ENCODE measurements at places on chromosomes 2 and 18.

GRCh38 chr2:239609162-239609561, 208.3 kb upstream of the HDAC4 start:
- DNase-seq = no peak

DNA sequence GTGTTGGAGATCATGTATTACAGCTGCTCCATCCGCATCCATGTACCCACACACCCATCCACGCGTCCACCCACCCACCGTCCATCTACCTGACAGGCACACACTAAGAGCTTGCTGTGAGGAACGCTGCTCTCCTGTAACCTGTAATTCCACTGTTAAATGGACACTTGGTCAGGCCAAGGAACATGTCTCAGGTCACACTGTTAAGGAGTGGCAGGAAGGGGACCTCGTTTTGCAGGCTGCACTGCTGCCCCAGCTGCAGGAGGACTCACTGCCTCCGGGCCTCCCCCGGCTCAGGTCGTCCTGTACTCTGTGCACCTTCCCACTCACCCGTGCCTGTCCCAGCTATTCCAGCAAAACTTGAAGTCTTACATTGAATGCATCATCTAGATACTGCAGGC, 170.5 kb downstream of the EIPR1 start:
- no peak for DNase-seq

DNA sequence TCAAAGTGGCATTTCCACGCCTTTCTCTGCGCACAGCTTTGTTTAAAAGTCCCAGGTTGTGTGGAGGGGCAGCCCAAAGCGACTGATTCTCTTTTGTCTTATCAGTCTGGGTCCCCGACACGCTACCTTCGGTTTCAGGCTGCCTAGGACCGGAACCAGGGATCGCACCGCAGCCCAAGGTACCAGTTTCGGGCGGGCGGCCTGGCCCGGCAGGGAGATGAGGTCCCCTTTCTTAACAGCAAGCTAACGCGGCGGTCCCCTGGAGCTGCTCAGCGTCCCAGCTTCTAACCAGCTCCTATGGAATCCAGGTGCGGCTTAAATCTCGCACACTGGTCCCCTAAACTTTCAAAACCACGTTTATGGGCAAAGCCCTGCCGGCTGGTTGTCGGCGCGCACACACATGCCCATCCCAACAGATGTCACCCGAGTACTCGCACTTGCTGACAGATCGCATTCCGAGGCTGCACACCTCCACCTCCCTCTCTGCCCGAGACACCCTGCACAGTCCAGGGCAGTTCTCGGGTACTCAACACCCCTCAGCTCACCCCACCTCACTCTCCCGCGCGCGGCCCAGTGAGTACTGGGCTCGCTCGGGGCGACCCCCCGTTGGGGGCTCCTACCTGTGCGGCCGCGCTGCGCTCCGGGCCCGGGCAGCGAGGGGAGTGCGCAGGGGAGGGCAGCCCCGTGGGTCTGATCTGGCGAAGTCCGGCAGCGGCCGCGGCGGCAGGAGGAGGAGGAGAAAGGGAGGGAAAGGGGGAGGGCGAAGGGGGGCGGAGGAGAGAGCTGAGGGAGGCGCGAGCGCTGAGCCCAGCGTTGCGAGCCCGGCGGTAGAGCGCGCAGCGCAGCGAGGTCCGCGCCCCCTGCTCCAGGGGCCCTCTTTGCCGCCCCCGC, at the start of gene EFEMP1:
Gene EFEMP1, minus strand, starts transcription at position 692 of the 891 bp plus-strand sequence. CDS start 1,342 bp downstream, outside the sequence.
- no peak for DNase-seq

GRCh38 chr2:129888896-129889295, 90.6 kb upstream of the RAB6C start:
- no peak for DNase-seq

- no peak for DNase-seq
Measured at GRCh38 chr2:176109192-176109901, 2.3 kb downstream of the HOXD11 start.

DNA sequence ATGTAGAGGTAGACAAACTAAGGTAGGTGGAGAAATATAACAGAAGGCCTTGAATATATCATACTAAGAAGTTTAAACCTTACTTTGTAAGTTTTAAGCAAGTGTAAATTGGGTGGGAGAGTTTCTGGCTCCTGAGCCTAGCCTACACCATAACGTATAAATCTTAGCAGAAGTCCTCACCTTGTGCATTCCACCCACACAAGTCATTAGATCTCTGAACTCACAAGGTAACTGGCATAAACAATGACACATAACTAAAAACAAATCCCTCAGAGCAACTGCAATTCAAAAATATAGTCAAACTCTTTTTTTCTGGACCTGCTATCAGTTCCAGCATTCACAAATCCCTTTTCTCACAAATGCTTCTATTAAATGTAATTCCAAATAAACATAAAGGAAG, 9.4 kb downstream of the REV1 start:
- DNase-seq = no peak

- no peak for DNase-seq
Measured at GRCh38 chr2:234998404-234999211, 46.8 kb downstream of the SH3BP4 start.

- DNase-seq = no peak
Measured at GRCh38 chr2:227472265-227473121, 537 bp downstream of the AGFG1 start.

DNA sequence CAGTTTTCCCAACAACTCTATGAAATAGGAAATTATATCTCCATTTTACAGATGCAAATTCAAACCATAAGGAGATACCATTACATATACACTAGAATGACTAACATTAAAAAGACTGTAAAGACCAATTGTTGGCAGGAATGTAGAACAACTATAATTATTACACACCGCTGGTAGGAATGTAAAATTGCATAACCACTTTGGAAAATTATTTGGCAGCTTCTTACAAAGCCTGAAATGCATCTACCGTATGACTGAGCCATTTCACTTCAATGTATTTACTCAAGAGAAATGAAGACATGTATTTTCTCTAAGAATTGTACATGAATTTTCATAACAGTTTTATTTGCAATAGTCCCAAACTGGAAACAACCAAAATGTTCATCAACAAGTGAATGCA, 189.1 kb upstream of the BCL2L11 start:
- DNase-seq = no peak

- no peak for DNase-seq
Measured at GRCh38 chr2:150484461-150485021, 2.9 kb downstream of the RND3 start.

- DNase-seq = no peak
Measured at GRCh38 chr18:79570266-79571201, 109.1 kb upstream of the CTDP1 start.

DNA sequence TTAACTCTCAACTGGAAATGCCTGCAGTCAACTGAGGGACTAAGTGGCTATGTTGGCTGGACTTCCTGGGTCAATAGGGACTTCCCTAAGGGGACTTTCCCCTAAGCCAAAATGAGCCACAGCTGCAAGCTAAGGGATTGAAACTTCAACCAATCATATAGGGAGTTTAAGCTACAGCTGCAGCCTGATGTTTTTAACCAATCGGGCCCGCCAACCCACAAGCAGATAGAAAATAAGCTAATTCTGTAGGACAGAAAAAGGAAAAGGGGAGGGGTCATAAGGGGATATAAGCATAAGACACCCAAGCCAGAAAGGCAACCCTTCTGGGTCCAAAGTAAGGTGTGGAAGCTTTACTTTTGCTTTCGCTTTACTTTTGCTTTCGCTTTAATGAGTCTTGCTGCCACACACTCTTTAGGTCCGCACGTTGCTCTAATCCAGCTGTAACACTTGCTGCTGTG, 927.5 kb downstream of the ERBB4 start:
- DNase-seq = no peak

- no peak for DNase-seq
Measured at GRCh38 chr2:128440666-128441340, 122.1 kb upstream of the HS6ST1 start.

- no peak for DNase-seq
Measured at GRCh38 chr2:37476411-37476810, 132.0 kb downstream of the QPCT start.

DNA sequence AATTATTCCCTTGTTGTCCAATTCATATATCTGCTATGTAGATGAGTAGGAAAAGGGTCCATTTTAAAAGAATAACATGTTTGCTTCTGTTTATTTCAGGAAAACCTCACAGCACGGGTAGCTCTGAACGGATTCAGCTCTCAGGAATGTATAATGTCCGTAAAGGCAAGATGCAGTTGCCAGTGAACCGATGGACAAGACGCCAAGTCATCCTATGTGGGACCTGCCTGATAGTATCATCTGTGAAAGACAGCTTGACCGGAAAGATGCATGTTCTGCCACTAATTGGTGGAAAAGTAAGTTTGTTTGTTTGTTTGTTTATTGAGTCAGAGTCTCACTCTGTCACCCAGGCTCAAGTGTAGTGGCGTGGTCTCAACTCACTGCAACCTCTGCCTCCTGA, 114.6 kb downstream of the PHLPP1 start:
- no peak for DNase-seq

- DNase-seq = no peak
Measured at GRCh38 chr2:178163395-178163794, 30.9 kb upstream of the OSBPL6 start.

GRCh38 chr2:207937823-207938222, 87.5 kb downstream of the PLEKHM3 start:
- DNase-seq = no peak

- DNase-seq = no peak
Measured at GRCh38 chr2:74573747-74574562, 19.4 kb downstream of the DOK1 start.
